Ascending aorta (tissue), 2 donors: ENCODE measurements at places on chromosomes 7 and 10.

DNA sequence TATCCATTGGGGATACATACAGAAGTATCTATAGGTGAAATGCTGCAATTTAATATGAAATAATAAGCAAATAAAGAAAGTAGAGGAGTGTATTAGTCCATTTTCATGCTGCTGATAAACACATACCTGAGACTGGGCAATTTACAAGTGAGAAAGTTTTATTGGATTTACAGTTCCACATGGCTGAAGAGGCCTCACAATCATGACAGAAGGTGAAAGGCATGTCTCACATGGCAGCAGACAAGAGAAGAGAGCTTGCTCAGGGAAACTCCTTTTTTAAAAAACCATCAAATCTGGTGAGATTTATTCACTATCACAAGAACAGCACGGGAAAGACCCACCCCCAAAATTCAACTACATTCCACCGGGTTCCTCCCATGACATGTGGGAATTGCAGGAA is 82.8 kb upstream of the TRIM24 start:
- DNase-seq = no peak

- no peak for DNase-seq
Measured at GRCh38 chr7:106034383-106034782, 71.3 kb downstream of the CDHR3 start.

- no peak for DNase-seq
Measured at GRCh38 chr10:60197206-60197605, 192.5 kb downstream of the ANK3 start.

DNA sequence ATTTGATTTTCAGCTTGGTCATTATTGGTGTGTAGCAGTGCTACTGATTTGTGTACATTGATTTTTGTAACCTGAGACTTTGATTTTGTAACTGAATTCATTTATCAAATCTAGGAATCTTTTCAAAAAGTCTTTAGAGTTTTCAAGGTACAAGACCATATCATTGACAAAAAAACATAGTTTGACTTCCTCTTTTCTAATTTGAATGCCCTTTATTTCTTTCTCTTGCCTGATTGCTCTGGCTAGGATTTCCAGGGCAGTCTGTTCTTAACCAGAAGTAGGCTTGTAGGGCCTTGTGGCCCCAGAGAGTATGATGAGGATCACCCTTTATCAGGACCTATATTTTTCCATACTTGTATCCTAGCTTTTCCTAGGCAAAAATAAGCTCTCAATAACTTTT is 234.5 kb upstream of the FZD1 start:
- DNase-seq = no peak

GRCh38 chr10:93154531-93154930 is 80.8 kb downstream of the CYP26A1 start:
- DNase-seq = no peak

- no peak for DNase-seq
Measured at GRCh38 chr10:92873029-92873428, 24.7 kb downstream of the EXOC6 start.

- DNase-seq = no peak
Measured at GRCh38 chr10:74314166-74314565, 163.1 kb downstream of the ADK start.

GRCh38 chr10:110701617-110701971 is 57.5 kb downstream of the RBM20 start:
- no peak for DNase-seq

DNA sequence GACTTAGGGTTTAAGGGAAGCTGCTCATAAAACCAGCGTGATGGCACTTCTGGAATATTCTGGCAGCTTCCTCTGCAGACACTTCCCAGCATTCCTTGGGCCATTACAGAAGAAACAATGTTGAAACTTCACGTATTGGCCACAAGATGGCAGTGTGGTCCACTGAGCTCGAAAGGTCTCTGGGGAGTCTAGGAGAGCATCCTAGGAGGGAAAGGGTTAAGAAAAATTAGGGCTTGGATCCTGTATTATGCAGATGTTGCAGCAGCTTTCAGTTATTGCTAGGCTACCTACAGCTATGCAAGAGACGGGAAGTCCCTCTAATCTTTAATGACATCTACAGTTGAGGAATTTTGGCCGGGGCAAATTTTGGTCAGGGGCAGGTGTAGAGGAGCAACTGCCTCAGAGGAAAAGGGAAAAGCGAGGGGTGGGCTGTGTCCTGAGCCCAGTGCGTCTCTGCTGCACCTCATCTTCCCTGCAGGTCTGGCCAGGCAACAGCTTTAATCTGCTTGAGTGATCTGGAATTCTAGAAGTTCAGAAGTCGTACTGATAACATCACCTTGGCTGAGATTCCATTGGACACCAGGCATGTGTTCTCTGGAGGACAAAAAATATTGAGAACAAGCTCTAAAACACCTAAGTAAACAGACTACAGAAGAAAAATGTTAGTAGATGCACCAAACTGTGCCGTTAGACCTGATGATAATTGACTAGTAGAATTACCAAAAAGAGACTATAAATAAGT is 220.8 kb upstream of the PRSS58 start:
- no peak for DNase-seq

DNA sequence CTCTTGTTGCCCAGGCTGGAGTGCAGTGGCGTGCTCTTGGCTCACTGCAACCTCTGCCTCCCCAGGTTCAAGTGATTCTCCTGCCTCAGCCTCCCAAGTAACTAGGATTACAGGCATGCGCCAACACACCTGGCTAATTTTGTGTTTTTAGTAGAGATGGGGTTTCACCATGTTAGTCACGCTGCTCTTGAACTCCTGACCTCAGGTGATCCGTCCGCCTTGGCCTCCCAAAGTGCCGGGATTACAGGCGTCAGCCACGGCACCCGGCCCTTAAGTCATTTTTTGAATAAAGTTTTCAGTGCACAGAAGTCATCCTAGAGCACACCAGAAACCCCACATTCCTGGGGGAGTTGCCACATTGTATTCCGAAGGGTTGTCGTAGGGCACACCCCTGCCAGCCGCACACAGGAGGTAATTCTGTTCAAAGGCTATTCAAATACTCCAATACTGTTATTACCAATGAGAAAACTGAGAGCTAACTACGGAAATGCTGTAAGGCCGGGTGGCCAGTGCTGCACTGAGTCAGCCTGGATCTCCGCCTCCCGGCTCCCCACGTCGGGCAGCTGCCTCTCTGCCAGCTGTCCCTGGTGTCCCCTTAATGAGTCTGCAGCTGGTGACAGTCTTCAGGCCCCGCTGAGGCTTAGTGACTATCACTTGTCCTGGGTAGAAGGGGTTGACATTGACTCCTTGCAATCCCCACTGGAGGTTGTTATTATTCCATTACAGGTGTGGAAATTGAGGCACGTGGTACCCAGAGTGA is 8.6 kb upstream of the RFC2 start:
- DNase-seq = no peak

- no peak for DNase-seq
Measured at GRCh38 chr10:18594574-18595156, 56.7 kb downstream of the NSUN6 start.

GRCh38 chr10:132974886-132975830 is 32.8 kb upstream of the CFAP46 start:
- DNase-seq = no peak

GRCh38 chr10:23886355-23886754 is 322.6 kb upstream of the KIAA1217 start:
- DNase-seq = no peak

GRCh38 chr10:115968236-115968635 is 304.8 kb downstream of the GFRA1 start:
- no peak for DNase-seq

GRCh38 chr7:35289376-35289775 is 35.5 kb upstream of the TBX20 start:
- DNase-seq = no peak

DNA sequence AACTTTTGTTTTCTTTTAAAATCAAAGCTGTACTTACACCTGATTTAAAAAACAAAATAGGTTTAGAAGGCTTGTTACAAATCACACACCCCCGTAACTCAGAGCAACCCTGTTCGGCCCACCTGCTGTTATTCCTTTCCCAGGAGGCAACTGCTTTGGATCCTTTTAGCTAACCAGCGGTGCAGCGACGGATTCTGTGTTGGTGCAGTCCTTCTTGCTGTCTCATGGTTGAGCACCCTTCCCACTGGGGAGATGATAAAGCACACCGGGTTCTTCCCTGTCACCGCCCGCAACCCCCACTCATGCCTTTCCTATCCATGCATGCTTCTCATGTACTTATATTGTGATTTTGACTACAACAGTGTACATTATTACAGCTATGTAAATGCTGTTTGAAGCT is 24.8 kb upstream of the MKI67 start:
- no peak for DNase-seq

DNA sequence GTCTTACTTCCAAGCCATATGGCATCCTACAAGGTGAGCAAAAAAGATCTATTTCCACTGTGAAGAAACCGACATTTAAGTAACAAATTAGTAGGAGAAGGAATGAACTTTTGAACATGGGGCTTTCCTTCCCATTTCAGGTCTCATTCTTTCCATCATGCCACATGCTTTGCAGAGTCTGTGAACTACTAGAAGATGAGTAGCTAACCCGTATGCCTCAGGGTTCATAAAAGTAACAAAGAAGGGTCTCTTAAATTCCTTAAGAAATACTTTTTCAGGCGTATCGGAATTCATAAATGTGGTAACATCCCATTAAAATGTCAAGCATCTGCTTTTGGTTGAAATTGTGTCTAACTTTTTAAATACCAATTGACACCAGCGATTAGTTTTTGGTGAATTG is 81.3 kb upstream of the TNS3 start:
- DNase-seq = no peak

GRCh38 chr7:128459394-128459878 is 3.8 kb downstream of the HILPDA start:
- no peak for DNase-seq

GRCh38 chr10:96716390-96716789 is 3.9 kb downstream of the PIK3AP1 start:
- no peak for DNase-seq

DNA sequence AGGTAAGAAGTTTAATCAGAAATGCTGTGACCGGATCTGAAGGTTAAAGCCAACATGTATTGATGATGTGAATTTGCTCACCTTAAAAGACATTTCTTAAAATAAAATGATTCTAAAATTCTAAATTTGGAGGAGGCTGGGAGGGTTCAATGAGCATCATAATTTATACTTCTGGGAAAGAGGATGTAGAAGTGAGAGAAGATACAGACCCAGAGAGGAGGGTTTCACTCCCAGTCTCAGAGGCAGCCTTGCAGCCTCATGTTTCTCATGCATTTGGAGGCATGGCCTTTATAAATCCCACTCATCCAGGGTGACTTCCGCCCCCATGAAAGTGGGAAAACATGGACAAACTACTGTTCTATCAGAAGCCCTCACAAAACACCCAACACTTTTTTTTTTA is 305.6 kb upstream of the PITRM1 start:
- DNase-seq = no peak

GRCh38 chr10:108632144-108632543 is 1291.2 kb downstream of the XPNPEP1 start:
- no peak for DNase-seq

GRCh38 chr10:79153745-79154144 is 85.0 kb downstream of the ZMIZ1 start:
- DNase-seq = peak; percentile 64

DNA sequence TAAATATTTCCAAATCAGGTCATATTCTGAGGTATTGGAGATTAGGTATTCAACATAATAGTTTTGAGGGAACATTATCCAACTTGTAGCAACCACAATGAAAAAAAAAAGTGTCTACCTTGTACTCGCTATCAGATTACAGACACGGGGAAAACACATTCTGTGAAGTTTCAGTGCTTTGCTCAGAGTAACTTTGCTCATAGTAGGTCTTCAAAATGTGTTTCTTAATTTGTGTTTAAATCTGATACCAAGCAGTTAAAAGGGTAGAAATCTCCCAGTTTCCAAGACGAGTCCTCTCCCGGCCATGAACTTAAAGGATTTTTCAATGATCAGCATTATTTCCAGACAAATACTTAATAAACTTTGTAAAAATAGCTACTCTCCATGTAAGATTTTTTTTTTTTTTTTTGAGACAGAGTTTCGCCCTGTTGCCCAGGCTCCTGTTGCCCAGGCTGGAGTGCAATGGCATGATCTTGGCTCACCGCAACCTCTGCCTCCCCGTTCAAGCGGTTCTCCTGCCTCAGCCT is 39.2 kb downstream of the DDIT4 start:
- no peak for DNase-seq

GRCh38 chr10:2106641-2107040 is 369.3 kb upstream of the ADARB2 start:
- no peak for DNase-seq

GRCh38 chr7:2680792-2681490 is 7.1 kb upstream of the AMZ1 start:
- DNase-seq = no peak

- no peak for DNase-seq
Measured at GRCh38 chr7:26460351-26461085, 168.9 kb downstream of the SNX10 start.

GRCh38 chr7:140348161-140348849 is 50.0 kb downstream of the SLC37A3 start:
- DNase-seq = no peak

DNA sequence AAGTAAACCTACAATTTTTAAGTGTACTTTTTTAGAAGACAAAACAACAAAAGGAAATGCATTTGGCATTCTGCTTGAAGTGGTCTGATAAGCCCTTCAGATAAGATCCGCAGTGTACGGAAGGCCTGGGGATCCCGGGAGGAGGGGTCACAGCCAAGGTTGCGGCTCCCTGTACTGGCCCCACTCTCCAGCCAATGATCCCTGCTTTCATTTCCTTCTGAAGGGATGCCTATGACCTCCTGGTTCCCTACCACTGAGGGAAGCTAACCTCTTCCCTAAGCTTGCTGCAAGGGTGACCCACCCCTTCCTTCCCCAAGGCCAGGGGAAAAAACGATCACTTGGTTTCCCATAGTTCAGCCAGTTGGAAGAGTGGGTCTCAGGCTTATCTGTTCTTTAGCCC is 5.3 kb downstream of the DENND2A start:
- DNase-seq = no peak

DNA sequence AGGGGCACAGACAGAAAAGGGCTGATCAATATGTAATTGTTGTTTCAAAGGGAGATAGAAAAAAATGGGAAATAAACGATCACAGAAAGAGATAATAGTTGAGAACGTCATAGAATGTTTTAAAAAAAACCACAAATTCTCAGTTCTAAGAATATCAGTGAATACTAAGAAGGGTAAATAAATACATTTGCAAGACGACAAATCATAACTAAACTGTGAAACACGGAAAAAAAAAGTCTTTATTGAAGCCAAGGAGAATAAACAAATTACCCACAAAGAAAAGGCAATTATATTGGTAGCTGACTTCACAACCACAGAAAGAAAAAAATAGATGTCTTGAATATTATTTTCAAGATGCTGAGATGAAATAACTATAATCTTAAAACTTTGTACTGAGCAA is 305.2 kb upstream of the STEAP1 start:
- DNase-seq = no peak

- no peak for DNase-seq
Measured at GRCh38 chr10:129727071-129727470, 237.0 kb downstream of the EBF3 start.

GRCh38 chr10:13773043-13773442 is 186.3 kb downstream of the PRPF18 start:
- no peak for DNase-seq

GRCh38 chr7:102044984-102045673 is 227.7 kb downstream of the CUX1 start:
- peak; percentile 46 for DNase-seq
